8988T (cell line): ENCODE measurements at places on chromosomes 3 and 15.

- DNase-seq, result no peak
These were observed 55.7 kb upstream of the CP start for GRCh38 chr3:149277331-149277813.

GRCh38 chr15:33292717-33293307, 18.0 kb upstream of the RYR3 start:
- no peak for DNase-seq

- DNase-seq, result no peak
These were observed 11.6 kb downstream of the GALNT15 start for GRCh38 chr3:16186086-16186485.

- no peak for DNase-seq
These were observed 19.6 kb upstream of the NSMCE3 start for GRCh38 chr15:29289173-29289572.

GRCh38 chr3:127067116-127067910, 84.4 kb downstream of the PLXNA1 start:
- DNase-seq, result no peak

DNA sequence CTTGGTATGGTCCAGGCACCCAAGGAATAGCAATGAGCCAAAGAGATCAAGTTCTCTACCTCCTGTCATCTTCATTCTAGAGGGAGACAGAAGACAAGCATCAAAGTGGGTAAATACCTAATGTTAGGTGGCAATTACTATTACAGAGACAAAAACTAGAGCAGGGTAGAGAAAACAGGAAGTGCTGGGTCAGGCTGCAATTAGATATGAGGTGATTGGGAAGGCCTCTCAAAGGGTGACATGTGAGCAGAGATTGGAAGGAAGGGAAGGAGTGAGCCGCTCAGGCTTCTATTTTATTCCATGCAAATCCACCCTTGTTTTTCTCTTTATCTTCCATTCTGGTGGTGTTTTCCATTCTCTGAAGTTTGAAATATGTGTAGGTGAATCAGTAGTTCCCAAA, 37.4 kb downstream of the EBLN2 start:
- DNase-seq, result no peak

DNA sequence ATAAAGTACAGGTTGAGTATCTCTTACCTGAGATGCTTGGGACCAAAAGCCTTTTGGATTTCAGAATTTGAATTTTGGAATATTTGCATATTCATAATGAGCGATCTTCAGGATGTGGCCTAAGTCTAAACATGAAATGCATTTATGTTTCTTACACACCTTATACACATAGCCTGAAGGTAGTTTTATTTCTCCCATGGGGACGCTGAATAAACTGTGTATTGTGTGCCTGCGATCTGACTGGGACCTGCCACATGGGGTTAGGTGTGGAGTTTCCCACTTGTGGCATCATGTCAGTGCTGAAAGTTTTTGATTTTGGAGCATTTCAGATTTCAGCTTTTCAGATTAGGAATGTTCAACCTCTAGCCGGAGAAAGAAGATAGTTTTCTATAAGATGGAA, 35.5 kb downstream of the UBE2E2 start:
- no peak for DNase-seq

DNA sequence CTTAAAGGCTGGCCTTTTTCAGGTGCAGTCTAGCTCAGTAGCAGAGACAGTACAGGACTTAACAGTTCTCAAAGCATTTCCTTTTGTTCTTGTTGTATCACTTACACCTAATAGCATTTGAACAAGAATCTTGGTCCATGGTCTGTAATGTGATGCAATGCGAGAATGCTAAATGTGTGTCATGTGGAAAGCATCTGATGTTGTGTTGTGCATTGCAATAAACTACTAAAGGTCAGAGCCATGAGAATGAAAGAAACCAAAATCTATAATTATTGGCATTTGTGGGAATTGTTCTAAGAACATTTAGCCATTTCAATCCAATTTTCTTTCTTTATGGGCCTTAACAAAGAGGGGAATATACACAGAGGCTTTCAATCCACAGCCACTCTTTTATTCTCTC, 324.5 kb upstream of the ROBO2 start:
- DNase-seq, result no peak

DNA sequence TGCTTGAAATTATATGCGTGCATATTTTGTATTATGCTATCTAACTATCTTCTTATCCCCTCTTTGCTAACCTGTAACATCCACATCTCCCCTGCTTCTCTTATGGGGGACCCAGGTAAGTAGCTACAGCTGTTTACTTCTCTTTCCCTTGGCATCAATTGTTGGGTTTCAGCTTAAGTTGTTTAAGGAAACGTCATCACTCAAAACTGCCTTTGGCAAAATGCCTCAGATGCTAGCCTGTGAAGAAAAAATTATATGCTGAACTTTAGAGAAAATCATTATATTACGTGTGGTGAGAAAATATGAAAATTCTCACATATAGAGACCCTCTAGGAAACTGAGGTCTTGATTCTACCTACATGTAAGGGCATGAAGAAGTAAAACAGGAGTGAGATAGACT, 447.0 kb upstream of the NECTIN3 start:
- no peak for DNase-seq

DNA sequence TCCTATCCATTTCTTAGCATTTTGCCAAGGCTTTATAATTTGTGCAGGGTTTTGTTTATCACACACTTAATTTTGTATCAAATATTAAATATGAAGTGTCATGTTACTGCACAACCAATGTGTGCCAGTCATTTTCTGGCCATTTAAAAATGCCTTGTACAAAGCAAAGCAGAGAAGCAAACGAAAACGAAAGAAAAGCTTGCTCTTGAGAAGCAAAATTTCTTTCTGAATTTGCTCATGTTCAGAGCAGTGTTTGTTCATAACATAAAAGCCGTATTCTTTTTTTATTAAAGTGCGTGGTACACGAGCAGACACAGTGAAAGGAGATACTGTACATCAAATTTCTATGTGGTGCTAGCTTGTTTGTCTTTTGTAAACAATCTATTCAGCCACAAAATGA, 792.6 kb downstream of the NAALADL2 start:
- DNase-seq, result no peak

DNA sequence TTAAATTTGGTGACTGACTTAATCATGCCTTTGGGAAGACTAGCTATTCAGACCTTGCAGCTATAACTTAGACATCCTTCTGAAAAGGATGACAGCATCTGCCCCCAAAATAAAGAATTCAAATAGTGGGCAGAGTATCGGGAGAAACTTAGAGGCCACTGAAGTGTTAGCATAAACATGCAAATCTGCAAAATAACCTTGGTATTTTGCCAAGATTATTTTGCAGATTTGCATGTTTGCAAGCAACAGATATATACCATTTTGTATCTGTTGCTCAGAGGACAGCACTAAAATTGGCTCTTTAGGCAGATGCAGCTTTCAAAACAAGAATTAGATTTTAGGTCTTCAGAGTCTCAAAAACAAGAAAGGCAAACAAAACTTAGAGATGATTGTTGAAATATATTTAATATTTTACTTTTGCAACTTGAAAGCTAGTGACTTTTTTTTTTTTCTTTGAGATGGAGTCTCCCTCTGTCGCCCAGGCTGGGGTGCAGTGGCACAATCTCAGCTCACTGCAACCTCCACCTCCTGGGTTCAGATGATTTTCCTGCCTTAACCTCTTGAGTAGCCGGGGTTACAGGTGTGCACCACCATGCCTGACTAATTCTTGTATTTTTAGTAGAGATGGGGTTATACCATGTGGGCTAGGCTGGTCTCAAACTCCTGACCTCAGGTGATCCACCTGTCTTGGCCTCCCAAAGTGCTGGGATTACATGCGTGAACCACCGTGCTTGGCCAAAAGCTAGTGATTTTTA, 47.8 kb downstream of the KBTBD8 start:
- no peak for DNase-seq

GRCh38 chr3:185914911-185915629, 22.7 kb downstream of the TRA2B start:
- no peak for DNase-seq

DNA sequence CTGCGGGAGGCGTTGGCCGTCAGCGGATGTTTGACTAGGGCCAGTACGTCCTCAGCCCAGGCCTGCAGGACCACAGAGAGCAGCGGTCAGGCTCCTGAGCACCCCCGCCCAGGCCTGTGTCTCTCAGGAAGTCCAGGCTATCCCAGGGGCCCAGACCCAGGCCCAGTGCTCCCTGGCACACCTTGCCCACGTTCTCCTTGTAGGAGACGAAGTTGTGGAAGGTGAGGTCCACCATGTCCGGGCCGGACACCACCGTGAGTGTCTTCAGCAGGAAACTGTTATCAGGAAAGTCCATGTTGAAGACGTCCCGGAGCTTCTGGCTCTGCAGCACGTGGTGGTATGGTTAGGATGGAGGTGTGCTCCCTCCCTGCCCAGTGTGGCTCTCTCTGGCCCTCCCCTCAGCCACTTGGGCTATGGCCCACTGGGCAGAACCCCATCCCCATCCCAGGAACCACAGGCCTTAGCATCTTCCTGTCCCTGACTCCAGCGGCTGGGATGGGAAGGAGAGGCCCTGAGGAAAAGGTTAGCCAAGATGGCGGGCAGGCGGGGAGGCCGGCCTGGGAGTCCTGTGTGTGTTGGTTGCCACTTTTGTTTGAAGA, 5.3 kb downstream of the PLCB2 start:
- no peak for DNase-seq

- DNase-seq, result no peak
These were observed 295.7 kb upstream of the SOX14 start for GRCh38 chr3:137468446-137468845.

DNA sequence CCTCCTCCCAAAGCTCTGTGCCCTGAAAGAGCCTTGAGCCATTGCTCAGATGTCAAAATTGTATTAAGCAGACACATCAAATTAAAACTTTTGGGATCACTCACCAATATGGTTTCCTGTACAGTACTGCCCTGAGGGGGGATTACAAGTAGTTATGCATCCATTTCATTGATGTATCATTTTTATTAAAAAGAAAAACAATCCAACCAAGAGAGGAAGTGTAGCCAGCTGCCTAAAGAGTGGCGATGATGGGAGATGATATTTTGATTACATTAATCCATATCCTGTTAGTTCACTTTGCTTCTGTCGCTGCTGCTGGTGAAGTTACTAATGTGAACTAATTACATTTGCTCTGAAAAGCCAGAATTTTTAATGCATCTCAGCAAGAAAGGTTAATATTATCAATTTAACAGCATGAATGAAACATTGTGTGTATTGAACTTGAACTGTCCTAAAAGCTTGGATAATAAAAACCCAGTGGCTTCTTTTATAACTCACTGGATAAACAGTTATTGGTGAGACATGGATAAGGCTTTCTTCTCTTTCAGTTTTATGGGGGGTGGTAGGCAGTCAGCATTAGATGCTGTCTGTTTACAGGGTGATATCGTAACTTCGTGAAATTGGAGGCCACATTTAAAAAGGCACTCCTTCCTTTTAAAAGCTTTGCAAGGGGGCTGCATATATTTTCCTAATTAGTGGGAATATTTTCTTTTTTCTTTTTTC, 87.7 kb downstream of the IGF1R start:
- no peak for DNase-seq

DNA sequence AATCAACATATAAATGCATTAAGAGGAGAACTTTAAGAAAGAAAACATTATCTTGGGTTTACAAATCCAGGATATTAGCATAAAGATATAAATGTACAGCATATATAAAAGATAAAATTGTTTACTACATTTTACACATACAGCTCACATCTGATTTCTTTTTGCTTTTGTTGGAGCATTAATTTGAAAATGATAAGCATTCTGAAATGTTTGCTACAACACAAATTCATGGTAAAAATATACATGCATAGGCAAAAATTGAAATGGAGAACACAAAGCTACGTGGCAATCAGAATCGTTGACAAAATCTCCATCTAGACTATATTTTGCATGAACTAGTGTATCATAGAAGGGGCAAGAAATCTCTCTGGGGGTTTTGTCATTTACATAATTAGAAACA, 159.1 kb downstream of the TIGIT start:
- DNase-seq, result no peak

DNA sequence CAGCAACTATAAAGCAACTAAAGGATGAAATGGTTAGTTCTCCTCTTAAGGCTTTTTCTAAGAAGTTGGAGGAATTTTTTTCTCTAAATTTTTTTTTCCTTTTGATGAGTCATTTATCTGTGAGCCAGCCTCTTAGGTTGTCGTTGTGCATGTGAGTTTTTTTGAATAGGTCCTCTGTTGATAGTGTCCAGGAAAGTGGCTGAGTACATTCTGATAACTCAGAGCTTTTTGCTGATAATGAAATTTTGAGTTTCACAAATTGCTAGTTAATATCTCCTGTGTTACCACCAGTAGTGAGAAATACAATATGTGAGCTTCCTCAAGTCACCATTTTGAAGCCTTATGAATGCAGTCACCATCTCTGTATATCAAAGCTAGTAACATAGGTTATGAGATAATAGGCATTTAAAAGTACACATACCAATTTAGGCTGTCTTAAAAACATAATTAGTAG, 7.1 kb upstream of the LXN start:
- no peak for DNase-seq

DNA sequence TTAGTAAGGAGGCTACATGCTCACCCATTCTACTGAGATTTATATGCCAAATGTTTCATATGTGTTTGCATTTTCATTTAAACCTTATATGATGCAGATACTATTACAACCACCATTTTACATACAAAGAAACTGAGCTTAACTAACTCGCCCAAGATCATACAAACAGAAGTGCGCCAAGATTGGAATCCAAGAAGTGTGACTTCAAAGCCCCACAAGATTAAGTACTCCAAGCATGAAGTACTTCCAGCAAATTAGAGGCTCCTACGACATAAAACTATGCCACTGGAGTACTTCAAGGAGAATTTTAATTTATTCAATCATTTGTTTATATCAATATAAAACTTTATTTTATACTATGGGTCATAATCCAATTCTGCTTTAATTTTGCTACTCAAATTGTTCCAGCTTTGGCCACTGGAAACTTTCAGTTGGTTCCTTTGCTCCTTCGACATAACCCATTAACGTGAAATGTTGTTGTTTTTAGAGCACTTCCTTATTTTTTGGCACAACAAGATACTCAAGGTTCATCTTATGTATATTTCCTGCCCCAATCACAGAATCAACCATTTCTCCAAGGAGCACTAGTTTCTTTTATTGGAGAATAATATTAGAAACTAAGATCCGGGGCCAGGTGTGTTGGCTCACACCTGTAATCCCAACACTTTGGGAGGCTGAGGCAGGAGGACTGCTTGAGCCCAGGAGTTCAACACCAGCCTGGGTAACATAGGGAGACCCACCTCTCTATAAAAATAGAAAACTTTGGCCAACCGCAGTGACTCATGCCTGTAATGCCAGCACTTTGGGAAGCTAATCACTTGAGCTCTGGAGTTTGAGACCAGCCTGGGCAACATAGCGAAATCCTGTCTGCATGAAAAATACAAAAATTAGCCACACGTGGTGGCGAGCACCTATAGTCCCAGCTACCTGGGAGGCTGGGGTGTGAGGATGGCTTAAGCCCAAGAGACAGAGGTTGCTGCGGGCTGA, 10.4 kb downstream of the INO80 start:
- DNase-seq, result no peak

DNA sequence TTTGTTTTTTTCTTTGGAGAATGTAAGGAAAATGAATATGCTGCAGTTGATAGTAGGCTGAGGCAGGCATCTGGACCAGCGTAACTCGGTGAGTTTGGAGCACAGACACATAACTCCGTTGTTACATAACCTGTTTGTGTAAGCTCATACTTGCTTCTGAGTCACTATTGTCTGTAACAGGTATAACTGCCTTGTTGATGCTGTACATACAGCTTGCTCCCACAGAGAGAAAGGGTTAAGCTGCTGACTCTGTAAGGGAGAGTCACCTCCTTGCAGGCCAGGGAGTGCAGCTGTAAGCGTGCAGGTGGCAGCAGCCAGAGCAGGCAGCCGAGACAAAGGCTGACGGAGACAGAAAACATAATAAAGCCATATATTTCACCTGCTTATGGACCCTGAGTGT, 20.4 kb downstream of the RETNLB start:
- no peak for DNase-seq
